Ecto neural progenitor cell (in vitro differentiated cells): ENCODE measurements at places on chromosomes 12 and 14.

DNA sequence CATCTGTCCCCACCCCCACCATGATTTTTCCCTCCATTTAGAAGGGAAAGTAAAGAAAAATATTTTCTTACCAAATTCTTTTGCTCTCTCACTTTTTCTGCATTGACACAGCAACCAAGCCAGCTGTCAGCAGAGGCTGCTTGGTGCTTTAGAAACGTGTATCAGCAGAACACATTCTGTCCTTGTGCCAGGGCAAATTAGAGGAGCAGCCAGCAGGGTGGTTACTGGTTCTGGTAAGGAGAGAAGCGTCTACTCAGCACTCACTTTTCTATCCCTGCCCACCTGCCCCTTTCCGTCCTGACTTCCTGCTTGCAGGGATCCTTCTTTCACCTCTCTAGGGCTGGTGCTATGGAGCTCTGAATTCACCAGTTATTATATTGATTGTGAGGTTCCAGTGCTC is 327.5 kb upstream of the PDE3A start:
- no peak for DNase-seq

DNA sequence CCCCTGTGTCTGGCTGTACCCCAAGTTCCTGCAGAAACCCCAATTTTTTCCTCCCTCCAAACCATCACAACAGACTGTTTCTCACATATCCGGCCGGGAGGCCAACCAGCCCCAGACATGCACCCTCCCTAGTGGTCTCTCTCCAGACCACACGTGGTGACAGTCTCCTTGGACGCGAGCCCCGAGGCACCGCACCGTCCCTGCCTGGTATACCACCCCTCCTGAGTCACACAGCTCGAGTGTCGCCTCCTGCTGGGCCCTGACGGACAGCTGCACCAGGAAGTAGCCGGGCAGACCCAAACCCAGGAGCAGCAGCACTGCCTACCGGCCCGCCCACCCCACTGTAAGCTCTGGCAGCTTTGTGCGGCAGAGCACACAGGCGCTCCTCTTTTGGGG is 97.4 kb downstream of the RFLNA start:
- DNase-seq, result peak; percentile 75

DNA sequence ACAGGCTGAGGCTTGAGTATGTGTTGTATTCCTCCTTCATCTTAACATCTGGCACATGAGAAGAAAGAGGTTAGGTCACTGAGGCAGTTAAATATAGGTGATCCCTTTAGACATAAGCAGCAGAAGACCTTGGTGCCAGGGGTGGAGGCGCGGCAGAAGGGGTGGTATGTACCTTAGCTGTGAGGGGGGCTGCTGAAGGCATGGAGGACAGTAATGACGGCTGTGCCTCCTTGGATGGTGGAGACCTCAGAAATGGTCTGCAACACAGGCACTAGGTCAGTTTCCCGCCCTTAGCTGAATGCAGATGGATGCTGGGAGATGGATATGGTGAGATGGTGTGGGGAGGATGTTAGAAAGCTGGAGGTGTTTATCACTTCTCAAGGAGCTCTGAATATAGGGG is 1.5 kb upstream of the PNMA1 start:
- DNase-seq, result no peak

DNA sequence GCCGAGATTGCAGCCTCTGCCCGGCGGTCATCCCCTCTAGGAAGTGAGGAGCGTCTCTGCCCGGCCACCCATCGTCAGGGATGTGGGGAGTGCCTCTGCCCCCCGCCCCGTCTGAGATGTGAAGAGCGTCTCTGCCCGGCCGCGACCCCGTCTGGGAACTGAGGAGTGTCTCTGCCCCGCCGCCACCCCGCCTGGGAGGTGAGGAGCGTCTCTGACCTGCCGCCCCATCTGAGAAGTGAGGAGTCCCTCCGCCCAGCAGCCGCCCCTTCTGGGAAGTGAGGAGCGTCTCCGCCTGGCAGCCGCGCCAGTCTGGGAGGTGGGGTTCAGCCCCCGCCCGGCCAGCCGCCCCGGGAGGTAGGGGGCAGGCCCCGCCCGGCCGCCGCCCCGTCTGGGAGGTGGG is 544.0 kb downstream of the CCER1 start:
- DNase-seq, result no peak

- DNase-seq, result no peak
Observed at GRCh38 chr14:77508876-77509275, 10.3 kb upstream of the ISM2 start.

DNA sequence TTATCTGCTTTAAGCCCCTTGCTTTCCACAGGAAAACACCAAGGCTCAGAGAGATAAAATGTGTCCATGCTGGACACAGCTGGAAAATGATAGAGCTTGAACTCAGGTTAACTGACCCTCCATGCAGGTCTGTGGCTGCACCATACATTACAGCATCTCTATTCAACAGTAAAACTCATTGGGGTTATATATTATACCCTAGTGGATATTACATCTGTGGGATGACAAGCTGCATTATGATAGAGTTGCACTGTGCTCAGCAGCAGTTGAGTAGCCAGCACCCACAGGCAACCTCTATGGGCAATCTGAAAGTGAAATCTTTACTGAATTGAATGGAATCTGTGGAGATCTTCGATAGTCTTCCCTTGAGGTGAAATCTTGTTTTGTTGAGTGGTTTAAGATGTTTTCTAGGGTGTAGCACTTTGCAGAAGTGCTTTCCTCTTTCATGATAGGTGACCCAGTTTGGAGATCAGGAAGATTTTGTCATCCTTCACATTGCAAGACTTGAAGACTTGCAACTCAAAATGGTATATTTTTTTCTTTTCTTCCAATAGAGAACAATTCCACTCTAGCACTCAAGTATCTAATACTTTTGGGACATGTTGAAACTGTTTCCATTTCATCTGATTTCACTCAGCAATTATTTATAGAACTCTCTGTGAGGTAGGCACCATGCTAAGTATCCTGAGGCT is 389.2 kb downstream of the RAD51B start:
- no peak for DNase-seq

DNA sequence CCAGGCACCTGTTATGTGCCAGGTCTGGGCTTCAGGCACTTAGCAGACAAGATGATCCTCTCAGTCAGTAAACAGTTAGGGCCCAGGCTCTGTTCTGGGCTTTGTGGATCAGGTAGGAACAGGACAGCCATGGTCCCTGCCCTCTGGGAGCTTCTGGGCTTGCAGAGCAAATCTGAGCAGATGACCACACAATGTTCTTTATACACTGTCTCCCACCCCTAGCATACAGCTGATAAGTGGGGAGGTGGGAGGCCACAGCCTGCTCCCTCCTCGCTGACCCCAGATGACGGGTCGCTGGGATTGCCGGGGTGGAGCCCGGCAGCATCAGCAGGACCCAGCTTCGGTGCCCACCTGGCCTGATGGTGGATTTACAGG is 53.1 kb upstream of the RIN3 start:
- DNase-seq, result peak; percentile 15

- DNase-seq, result no peak
Observed at GRCh38 chr12:109951136-109951535, 45.0 kb downstream of the GIT2 start.

DNA sequence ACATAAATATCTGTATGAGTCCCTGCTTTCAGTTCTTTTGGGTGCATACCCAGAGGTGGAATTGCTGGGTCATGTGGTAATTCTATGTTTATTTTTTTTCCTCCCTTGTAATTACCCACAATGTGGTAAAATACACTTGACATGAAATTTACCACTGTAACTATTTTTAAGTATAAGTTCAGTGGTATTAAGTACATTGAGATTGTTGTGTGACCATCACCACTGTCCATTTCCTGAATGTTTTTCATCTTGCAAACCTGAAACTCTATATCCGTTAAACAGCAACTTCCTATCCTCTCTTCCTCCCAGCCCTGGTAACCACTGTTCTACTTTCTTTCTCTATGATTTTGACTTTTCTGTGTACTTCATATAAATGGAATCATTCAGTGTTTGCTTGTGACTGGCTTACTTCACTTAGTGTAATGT is 51.4 kb downstream of the BORCS5 start:
- DNase-seq, result no peak

DNA sequence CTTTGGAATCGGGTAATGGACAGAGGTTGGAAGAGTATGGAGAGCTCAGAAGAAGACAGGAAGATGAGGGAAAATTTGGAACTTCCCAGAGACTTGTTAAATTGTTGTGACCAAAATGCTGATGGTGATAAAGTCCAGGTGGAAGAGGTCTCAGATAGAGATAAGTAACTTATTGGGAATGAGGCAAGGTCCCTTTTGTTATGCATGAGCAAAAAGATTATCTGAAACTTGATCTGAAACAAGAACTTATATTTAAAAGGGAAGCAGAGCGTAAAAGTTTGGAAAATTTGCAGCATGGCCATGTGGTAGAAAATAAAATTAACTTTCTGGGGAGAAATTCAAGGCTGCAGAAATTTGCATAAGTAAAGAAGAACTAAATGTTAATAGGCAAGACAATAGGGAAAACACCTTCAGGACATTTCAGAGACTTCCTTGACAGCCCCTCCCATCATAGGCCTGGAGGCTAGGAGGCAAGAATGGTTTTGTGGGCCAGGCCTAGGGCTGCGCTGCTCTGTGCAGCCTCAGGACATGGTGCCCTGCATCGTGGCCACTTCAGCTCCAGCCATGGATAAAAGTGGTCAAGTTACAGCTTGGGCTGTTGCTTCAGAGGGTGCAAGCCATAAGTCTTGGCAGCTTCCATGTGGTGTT is 425.7 kb upstream of the PRICKLE1 start:
- DNase-seq, result no peak

- peak; percentile 68 for DNase-seq
Observed at GRCh38 chr12:76685246-76685678, 78.7 kb upstream of the ZDHHC17 start.

DNA sequence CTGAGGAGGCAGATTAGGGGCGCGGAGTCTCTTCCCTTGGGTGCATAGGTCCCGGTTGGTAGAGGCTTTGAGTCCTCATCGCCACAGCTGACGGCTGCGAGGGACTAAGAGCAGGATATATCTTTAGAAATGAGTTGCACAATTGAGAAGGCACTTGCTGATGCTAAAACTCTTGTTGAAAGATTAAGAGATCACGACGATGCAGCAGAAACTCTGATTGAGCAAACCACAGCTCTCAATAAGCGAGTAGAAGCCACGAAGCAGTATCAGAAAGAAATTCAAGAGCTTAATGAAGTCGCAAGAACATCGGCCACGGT is 22.1 kb downstream of the SPATS2 start:
- DNase-seq, result no peak

GRCh38 chr12:1917172-1918070 is 1.0 kb downstream of the CACNA2D4 start:
- DNase-seq, result peak; percentile 45

DNA sequence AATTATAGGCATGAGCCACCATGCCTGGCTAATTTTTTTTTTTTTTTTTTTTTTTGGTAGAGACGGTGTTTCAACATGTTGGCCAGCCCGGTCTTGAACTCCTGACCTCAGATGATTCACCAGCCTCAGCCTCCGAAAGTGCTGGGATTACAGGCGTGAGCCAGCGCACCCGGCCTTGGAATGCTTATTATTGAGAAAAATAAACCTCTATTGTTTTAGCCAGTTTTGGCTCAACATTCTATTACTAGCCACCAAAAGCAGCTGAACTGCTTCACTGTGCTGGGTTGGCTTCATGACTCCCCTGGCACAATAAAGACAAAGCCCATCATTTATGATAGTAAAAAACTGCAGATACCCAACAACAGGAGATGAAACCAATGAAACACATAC is 93.5 kb upstream of the CEP83 start:
- DNase-seq, result no peak

DNA sequence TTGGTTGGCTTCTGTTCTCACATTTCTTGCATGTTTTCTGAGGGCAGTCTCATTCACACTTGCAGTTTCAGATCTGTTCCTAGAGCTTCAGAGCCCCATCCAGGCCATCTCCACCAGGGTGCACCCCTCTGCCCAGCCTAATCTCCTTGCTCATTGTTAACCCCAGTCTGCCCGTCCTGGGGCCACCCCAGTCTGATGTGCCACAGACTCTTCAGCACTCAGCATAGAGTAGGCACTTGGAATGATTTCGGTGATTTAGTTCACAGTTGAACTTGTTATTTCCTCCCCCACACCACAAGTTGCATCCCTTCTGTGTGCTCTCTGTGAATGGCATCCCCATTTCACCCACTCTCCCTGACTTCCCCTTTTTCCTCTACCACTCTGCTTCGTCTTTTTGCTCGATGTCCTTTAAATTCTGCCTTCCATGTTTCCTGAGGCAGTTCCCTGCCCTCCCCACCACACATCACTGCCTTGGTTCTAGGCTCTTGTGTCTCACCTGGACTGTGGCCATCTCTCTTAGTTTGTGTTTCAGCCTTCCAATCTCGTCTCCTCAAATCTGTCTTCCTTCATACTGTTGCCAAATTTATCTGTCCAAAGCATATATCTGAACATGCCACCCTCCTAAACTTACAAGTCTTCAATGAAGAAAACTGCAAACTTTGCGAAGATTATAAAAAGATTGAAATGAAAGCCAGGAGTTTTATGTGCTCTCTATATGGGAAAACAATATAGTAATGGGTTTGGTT is 41.5 kb downstream of the ANO6 start:
- no peak for DNase-seq

- DNase-seq, result peak; percentile 51
Observed at GRCh38 chr12:128111951-128112350, 155.0 kb upstream of the TMEM132C start.

GRCh38 chr14:34718750-34719304 is 4.4 kb upstream of the CFL2 start:
- no peak for DNase-seq

- no peak for DNase-seq
Observed at GRCh38 chr12:93526786-93527428, 45.6 kb upstream of the SOCS2 start.

GRCh38 chr12:116959198-116959460 is 48.4 kb downstream of the FBXW8 start:
- no peak for DNase-seq

GRCh38 chr12:106032623-106032925 is 106.2 kb downstream of the NUAK1 start:
- no peak for DNase-seq

DNA sequence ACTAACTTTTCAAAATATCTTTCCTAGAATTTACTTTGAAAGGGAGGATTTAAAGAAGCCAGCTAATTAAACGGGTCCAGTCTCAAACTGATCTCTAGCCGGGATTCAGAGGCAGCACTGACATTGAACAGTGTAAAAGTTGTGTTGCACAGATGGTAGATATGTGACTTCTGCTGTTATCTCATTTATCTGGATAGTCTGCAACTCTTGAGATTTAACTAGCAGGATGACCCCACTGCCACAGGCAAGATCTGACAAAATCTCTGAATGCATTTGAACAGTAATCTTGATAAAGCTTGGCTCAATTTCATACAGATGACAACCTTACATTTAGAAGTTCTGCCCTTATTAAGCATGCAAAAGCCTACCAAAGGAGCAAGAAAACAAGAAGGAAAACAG is 138.0 kb upstream of the CPNE8 start:
- no peak for DNase-seq

DNA sequence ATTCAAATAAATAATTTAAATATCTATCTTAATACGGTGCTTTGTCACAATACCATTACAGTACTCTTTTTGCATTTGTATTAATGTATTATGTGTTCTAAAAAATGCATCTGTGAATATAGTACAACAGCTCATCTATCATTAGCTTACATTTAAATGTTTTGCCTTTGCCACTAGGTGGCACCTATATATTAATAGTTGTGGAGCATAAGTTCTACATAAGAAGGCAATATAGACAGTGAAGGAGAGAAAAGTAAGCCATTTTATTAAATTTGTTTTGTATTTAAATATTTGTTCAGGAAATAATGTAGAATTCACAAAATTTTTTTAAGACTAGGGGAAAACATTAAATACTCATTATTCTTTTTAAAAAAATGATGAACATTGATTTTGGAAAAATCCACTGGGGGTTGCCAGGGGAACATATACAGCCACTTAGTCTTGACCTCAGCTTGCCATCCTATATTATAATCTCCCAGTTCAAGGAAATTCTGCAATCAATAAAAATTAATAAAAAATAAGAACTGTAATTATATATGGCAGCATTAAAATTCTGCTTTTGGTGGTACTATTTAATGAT is 9.8 kb downstream of the CCER1 start:
- DNase-seq, result no peak
